ENCODE measurements at places on chromosomes 3 and 15.

GRCh38 chr15:63133786-63134185 lies 12.1 kb downstream of the LACTB start:
- DNase-seq: no peak

GRCh38 chr15:85934691-85935090 lies 140.0 kb upstream of the KLHL25 start:
- DNase-seq: no peak

DNA sequence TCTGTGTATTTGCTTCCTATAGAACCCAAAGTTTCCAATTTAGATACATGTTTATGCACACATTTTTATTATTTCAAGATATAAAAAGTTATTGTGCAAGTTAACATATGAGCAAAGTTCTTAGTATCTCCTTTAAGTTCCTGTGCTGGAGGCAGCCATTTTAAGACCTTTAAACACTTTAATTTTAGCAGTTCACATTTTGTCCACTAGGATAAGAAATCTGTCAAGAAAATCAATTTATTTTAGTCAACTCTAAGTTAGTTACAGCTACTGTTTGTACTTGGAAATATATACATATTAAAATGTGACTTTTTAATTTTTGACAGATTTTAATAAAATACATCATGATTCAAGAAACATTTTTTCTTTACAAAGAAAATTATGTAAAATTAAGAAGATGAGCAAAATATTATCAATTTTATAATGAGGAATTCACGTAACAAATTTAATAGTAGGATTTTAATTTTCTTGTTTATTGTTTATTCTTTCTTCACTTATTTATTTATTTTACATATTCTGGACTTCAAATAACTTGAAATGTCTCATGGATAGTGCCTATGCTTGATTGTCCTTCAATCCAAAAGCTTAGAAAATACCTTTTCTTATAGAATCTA lies 402.6 kb upstream of the GBE1 start:
- no peak for DNase-seq

DNA sequence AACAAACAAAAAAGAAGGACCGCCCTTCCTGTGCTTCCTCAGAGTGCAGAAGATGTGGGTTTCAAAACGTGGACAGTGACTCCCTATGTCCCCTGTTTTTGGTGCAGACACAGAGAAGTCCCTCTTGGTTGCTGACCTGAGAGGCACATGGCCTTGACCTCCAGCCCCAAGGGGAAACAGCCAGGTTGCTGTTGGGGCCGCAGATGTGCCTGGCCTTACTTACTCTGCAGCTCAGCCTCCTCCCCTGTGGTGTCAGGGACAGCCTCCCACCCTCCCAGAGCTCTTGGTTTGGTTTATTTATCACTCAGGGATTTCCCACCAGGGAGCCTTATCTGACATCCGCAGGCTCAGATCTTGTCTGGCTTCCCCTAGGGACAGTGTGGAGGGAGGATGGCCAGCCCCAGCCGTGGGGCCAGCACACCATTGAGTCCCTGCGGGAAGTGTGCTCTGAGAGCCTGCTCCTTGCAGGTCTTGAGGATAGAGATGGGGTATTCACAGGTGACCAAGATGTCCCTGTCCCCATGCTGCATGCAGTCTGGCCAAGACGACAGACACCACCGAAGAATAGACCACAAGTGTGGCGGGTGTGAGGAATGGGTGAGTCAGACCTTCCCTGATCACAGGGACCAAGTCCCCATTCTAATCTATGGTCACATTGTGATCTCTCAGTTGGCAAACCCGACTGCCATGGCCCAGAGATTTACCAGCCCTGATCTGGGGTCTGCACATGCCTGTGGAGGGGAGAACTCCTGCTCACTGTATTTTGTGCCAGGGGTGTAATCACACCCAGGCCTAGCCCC lies 134.3 kb upstream of the ABHD17C start:
- DNase-seq: no peak

- DNase-seq: no peak
These were observed 69.5 kb upstream of the CMC1 start for GRCh38 chr3:28171962-28172361.

DNA sequence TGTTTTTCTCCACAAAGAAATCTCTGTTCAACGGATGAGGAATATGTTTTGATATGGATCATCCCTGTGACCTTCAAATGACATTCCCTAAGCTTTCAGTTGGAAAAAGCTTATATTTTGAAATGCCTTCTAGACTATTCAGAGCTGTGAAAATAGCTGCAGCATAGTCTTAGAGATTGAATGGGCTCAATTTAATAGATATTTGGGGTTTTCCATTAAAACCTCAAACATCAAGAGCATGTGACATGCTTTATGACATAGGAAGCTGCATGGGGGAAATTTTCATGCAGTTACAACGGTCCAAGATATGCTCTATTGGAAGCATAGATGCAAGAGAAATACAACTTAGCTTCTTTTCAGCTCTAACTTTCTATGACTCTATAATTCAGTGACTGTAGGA lies 102.8 kb downstream of the LSAMP start:
- DNase-seq: no peak

- no peak for DNase-seq
These were observed 2.0 kb upstream of the JMJD7 start for GRCh38 chr15:41825572-41826535.

Data from right forelimb (tissue), 1 donor.